ENCODE measurements at places on chromosomes 2 and 18. TPM values are rescaled to one million over a fixed set of nuclear protein-coding genes. Genes with fewer than 3 reads are reported as not detected.
A peak's percentile ranks its signal among the peaks of the same experiment; 100 is the strongest.

EFR3B gene
- total RNA-seq: 1.4 TPM

GLI2 gene
- 4.9 TPM for total RNA-seq

RNF152 gene
- total RNA-seq: 30.5 TPM

DYSF gene
- total RNA-seq: 15.2 TPM

SP140 gene
- total RNA-seq: 8.5 TPM

RAX gene
- total RNA-seq: not detected

FEV gene
- not detected for total RNA-seq

- DNase-seq: no peak
- H3K27ac ChIP-seq: no peak overlapping the region
- H3K36me3 ChIP-seq: no peaks in the 10 kb centered on the region
These were observed 4.8 kb upstream of the LYPD6B start for GRCh38 chr2:149033716-149034115.

GRCh38 chr2:121960251-121960650 lies 204.8 kb downstream of the TSN start:
- DNase-seq: no peak
- H3K36me3 ChIP-seq: no peaks in the 10 kb centered on the region
- H3K27ac ChIP-seq: no peak overlapping the region
- H3K27me3 ChIP-seq: no peaks in the 10 kb centered on the region
- no peaks in the 10 kb centered on the region for H3K4me1 ChIP-seq

DNA sequence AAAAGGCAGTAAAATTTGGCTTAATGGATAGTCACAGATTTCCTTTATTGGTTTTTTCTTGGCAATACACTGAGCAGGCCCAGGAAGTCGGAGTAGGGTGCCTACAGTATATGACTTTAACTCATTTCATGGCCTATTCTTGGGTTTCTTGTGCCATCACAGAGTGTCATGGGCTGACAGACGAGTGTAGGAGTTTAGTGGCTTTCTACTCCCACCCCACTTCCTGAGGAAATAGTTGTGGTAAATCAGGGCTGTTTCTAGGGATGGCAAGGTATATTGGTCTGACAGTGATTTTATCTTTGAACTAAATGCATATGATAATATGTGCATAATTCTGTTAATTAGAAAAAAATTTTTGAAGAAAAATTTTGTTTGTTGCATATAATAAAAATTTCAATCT lies 100.1 kb downstream of the PLCL1 start:
- no peaks in the 10 kb centered on the region for H3K36me3 ChIP-seq
- no peaks in the 10 kb centered on the region for H3K27me3 ChIP-seq

- no peaks in the 10 kb centered on the region for H3K27me3 ChIP-seq
- no peaks in the 10 kb centered on the region for H3K4me1 ChIP-seq
- H3K27ac ChIP-seq: no peak overlapping the region
- no peak overlapping the region for H3K4me3 ChIP-seq
- no peaks in the 10 kb centered on the region for H3K36me3 ChIP-seq
These were observed 1010.7 kb upstream of the ZEB2 start for GRCh38 chr2:145530653-145531052.

DNA sequence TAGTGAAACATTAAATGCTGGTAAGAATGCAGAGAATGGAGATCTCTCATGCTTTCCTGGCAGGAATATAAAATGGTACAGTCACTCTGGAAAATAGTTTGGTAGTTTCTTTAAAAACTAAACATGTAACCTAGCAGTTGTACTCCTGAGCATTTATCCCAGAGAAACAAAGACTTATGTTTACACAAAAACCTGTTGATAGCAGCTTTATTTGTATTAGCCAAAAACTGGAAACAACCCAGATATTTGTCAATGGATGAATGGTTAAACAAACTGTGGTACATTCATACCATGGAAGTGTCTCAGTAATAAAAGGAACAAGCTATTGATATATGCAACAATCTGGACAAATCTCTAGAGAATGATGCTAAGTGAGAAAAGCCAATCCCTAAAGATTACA lies 81.7 kb upstream of the CTAGE1 start:
- no peak overlapping the region for H3K4me3 ChIP-seq
- H3K36me3 ChIP-seq: no peaks in the 10 kb centered on the region
- H3K27me3 ChIP-seq: no peaks in the 10 kb centered on the region

DNA sequence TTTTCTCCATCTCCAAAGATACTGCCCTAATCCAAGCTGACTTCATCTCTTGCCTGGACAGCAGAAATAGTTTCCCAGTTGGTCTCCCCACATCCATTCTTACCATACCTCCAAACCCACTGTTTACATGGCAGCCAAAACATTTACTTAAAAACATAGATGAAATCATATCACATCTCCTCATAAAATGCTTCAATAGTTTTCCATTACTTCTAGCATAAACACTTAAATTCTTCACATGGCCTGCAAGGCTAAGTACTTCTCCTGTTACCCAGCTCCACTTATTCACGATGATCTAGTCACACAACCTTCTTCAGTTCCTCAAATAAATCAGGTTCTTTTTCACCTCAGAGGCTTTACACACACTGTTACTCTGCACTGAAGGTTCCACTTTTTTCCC lies 185.8 kb upstream of the ACVR2A start:
- no peak overlapping the region for H3K27ac ChIP-seq
- H3K27me3 ChIP-seq: no peaks in the 10 kb centered on the region
- DNase-seq: no peak
- no peaks in the 10 kb centered on the region for H3K4me1 ChIP-seq
- no peak overlapping the region for H3K4me3 ChIP-seq
- no peaks in the 10 kb centered on the region for H3K36me3 ChIP-seq

DNA sequence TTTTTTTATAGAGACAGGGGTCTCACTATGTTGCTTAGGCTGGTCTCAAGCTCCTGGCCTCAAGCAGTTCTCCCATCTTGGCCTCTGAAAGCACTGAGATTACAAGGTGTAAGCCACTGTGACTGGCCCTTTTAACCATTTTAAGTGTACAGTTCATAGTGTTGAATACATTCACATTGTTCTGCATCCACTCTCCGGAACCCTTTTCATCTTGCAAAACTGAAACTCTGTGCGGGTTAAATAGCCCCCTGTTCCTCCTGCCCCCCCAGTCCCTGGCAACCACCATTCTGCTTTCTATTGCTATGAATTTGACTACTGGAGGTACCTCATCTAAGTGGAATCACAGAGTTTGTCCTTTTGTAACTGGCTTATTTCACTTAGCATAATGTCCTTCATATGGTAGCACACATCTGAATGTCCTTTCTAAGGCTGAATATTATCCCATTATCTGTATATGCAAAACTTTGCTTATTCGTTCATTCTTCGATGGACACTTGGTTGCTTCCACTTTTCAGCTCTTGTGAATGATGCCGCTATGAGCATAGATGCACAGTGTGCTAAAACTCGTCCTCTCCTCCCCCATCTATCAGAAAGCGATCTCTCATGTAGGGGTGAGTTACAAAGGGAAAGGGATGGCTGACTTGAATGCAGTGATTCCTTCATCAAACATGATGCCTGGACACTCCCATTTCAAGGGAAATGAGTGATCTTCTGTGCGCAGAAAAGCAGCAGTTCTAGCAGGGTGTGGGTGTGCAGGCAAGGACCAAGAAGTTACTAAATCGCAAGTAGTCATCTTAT lies 30.2 kb downstream of the CABLES1 start:
- no peak for DNase-seq
- no peak overlapping the region for H3K27ac ChIP-seq
- peaks cover 14% of the 10 kb centered on the region for H3K4me1 ChIP-seq
- H3K4me3 ChIP-seq: no peak overlapping the region
- no peaks in the 10 kb centered on the region for H3K36me3 ChIP-seq

DNA sequence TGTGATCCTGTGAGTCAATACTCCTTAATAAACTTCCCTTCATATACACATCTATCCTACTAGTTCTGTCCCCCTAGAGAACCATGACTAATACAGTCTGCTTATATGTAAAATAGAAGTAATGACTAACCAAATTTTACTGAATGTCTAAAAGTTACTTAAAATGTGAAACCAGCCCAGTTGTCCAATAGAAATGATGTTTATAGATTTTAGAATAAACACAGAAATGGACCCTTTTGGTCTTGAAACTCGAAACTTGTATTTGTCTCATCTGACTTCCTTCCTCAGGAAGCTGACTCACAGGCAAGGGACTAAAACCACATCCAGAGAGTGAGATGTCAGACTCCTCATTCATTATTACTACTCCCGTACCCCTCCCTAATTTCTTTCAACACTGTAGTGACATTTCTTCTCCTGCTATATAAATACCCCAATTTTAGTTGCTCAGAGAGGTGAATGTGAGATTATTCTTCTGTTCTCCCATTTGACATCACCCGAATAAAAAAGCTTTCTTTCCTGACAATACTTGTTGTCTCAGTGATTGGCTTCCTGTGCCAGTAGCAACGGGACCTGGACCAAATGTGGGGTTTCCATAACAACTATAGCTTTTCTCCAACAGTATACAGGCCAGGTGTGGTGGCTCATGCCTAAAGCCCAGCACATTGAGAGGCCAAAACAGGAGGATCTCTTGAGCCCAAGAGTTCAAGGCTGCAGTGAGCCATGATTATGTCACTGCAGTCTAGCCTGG lies 486.0 kb downstream of the ERBB4 start:
- no peak for DNase-seq
- no peaks in the 10 kb centered on the region for H3K4me1 ChIP-seq
- H3K36me3 ChIP-seq: no peaks in the 10 kb centered on the region
- no peaks in the 10 kb centered on the region for H3K27me3 ChIP-seq
- no peak overlapping the region for H3K27ac ChIP-seq

GRCh38 chr18:8439055-8439454 lies 170.2 kb upstream of the RAB12 start:
- H3K27ac ChIP-seq: no peak overlapping the region
- no peaks in the 10 kb centered on the region for H3K36me3 ChIP-seq
- no peak overlapping the region for H3K4me3 ChIP-seq
- DNase-seq: no peak

DNA sequence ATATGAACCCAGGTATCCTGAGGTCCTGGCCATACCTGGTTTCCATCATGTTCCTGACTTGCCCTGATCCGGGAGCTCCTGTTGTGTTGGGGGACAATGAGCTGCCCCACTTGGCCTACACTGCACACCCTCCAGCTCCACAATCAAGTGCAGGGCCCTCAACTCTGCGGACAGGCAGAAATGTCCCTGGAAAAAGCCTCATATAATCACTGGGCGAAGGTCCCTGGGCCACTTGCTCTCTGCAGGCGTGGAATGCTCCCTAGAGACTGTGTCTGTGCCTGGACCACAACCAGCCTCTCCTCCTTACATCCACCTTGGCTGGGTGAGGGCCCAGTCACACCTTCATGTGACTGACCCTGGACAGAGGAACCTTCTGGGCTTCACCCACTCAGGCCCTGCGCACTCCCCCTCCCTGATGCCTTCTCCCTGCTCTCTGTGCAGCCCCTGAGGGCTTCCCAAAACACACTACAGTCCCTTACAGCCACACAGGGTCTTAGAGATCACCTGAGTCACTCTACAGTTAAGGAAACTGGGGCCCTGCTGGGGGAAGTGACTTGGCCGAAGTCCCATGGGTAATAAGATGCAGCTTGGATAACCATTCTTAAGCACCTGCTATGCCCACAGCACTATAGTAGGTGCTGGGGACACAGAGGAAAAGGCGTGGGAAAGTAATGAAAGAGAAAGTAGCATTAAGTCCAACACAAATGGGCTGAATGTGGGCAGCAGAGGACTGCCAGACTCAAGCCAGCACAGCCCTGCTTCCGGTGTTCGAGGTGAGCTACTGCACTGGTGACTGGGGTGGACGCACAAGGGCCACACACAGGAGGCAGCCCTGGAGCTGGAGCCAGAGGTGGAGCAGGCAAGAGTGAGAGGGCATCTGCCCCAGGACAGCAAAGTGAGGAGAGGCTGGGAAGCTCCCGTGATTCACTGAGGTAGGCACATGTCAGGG lies 9.8 kb downstream of the BOLA3 start:
- H3K4me1 ChIP-seq: no peaks in the 10 kb centered on the region
- peaks cover 5% of the 10 kb centered on the region for H3K36me3 ChIP-seq
- no peaks in the 10 kb centered on the region for H3K27me3 ChIP-seq
- H3K27ac ChIP-seq: no peak overlapping the region
- DNase-seq: no peak

- H3K36me3 ChIP-seq: peaks cover 15% of the 10 kb centered on the region
- no peaks in the 10 kb centered on the region for H3K27me3 ChIP-seq
- H3K4me3 ChIP-seq: peak overlapping the region; percentile 91
- peaks cover 34% of the 10 kb centered on the region for H3K4me1 ChIP-seq
- peak overlapping the region; percentile 95 for H3K27ac ChIP-seq
These were observed 626 bp downstream of the CAPN10 start for GRCh38 chr2:240586919-240587800.

Data from thoracic aorta (tissue), 2 donors.